CD8-positive, alpha-beta memory T cell (primary cell): ENCODE measurements at places on chromosomes 11 and 22.

GRCh38 chr22:30611197-30611596 is 4.2 kb downstream of the TCN2 start:
- no peak for DNase-seq

GRCh38 chr11:34341931-34342533 is 15.8 kb downstream of the ABTB2 start:
- no peak for DNase-seq

DNA sequence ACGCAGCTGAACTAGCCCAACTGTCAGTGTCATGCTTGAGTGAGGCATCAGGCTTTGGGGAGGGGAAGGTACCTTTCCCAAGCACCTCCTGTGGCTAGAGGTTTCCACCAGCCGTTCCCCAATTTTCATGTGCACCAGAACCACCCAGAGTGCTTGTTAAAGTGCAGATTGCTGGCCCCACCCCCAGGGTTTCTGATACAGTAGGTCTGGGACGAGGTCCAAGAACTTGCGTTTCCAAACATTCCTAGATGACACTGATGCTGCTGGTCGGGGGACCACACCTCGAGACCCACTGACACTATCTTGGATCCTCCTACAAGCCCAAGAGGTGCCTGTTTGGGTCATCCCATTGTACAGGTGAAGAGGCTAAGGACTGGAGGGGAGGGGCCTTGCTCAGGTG is 59.8 kb downstream of the PDE2A start:
- no peak for DNase-seq

GRCh38 chr11:84890676-84891075 is 736.5 kb downstream of the DLG2 start:
- DNase-seq = no peak

DNA sequence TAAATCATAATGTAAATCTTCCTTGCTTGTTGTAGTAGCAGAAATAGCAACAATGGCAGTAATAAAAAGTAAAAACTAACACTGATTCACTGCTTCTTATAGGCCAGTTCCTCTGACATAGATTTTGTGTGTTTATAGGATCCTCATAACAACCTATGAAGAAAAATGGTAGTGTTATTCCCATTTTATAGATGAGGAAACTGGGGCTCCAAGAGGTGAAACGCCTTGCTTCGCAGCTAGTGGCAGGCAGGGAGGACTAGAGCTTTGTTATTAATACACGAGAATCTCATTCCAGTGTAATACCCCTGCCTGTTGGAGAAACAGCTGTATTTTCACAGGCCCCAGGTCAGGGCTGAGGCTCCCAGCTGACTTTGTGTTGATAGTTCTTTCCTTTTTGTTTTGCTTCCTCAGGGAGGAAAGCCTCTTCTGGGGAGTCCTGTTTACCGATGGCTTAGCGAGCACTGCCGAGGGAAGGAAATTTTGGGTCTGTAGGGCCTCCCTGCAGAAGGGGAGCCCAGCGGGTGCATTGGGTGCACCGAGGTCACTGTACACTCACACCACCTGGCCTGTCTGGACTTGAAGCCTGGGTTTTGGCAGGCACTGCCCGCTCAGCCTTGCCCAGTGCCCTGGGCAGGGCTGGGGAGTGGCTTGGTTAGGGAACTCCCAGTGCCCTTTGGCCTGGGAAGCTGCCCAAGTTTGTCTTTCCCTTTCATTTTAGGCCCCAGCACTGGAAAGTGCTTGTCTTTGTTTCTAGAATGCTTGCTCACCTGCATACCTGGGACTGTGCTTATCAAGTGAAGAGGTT is 13.5 kb downstream of the KIAA1671 start:
- DNase-seq = no peak

GRCh38 chr11:370070-370941 is 1.0 kb downstream of the B4GALNT4 start:
- no peak for DNase-seq

DNA sequence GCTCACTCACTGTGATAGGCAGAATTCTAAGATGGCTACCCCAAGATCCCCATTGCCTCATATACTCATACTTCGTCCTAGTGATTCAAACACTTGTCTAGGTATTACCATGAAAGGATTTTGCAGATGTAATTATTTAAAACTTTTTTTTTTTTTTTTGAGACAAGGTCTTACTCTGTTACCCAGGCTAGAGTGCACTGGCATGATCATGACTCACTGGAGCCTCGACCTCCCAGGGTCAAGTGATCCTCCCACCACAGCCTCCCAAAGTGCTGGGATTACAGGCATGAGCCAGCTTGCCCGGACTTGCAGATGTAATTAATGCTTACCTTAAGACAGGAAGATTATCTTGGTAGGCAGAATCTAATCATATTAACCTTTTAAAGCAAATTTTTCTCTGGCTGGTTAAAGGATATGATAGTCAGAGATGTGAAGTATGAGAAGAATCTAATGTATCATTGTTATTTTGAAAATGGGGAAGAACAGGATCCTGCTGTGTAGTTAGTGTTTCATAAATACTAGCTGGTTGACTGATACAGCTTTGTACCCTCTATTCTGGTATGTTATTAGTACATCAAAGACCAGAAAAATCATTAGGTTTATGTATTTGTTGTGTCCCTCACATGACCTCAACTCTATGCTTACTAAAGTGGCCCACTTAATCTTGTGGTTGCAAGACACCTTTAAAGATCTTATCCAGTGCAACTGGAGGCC is 35.5 kb downstream of the C2CD3 start:
- DNase-seq = no peak

DNA sequence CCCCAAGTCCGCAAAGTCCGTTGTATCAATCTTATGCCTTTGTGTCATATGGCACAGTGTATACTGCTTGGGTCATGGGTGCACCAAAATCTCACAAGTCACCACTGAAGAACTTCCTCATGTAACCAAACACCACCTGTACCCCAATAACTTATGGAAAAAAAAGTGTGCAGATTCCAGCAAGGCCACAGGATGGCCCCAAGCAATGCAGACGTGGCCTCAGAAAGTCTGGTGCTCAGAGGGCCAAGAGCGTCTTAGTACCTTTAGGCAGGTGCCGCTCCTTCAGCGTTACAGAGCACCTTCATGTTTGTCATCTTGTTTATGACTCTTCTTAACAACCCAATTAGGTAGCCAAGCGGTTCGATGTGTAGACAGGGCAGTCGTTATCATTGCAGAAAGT is 65.3 kb downstream of the PRDM11 start:
- DNase-seq = no peak

GRCh38 chr22:38026130-38027111 is 30.8 kb upstream of the PICK1 start:
- no peak for DNase-seq
